CD8-positive, alpha-beta memory T cell (primary cell): ENCODE measurements at places on chromosomes 16 and 17.

GRCh38 chr17:14813649-14814370 lies 451.3 kb downstream of the PMP22 start:
- no peaks in the 10 kb centered on the region for H3K27me3 ChIP-seq
- no peak for DNase-seq
- no peak overlapping the region for H3K27ac ChIP-seq
- no peaks in the 10 kb centered on the region for H3K36me3 ChIP-seq
- no peak overlapping the region for H3K4me3 ChIP-seq

- no peaks in the 10 kb centered on the region for H3K36me3 ChIP-seq
These were observed 421.8 kb downstream of the UTP18 start for GRCh38 chr17:51682115-51682514.

DNA sequence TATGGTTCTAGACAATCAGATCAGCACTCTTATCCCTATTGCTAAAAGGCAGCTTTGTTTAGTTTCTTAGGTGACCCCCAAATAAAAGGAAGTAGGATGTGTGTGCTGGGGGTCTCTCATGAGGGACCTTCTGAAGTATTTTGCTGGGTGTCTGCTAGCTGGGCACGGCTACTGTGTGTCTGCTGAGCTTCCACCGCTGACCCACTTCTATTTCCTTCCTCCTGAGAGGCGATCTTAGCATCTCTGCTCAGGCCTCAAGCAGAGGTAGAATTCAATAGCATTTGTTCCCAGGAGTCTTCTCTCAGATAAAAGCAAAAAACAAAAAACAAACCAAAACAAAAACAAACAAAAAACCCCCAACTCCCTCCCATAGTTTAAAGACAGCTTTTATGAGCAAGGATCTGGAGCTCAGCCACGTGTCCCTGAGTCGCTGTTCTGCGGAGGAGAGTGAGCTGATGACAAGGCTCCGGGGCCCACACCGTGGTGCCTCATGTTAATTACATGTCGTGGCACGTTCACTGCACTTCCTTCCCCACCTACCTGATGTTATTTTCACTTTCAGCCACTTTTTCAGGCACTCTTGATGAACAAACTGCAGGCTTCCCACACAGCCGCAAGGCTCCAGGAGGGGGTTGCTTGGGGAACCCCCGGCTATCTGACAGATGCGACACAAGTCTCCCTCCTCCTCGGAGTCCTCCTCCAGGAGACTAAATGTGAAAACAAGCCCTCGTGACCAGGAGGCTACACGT lies 83.5 kb downstream of the MARCHF10 start:
- H3K4me3 ChIP-seq: peak overlapping the region; percentile 23
- H3K27ac ChIP-seq: peak overlapping the region; percentile 60
- peaks cover 23% of the 10 kb centered on the region for H3K4me1 ChIP-seq

DNA sequence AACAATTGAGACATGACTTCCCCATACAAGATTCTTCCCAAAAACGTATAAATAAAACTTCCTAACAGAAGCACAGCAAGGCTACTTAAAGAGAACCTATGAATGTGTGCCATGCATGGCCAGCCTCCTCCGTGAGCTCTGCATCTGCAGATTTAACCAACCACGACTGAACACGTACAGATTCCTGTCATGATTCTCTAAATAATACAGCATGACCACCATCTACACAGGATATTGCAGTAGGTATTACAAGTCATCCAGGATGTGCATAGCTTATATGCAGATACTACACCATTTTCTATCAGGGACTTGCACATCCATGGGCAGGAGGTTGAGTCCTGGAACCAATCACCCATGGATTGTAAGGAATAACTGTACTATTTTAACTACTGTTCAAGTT lies 1.4 kb upstream of the QRICH2 start:
- H3K4me1 ChIP-seq: no peaks in the 10 kb centered on the region
- H3K27ac ChIP-seq: no peak overlapping the region
- H3K27me3 ChIP-seq: no peaks in the 10 kb centered on the region
- H3K4me3 ChIP-seq: no peak overlapping the region
- no peak for DNase-seq

DNA sequence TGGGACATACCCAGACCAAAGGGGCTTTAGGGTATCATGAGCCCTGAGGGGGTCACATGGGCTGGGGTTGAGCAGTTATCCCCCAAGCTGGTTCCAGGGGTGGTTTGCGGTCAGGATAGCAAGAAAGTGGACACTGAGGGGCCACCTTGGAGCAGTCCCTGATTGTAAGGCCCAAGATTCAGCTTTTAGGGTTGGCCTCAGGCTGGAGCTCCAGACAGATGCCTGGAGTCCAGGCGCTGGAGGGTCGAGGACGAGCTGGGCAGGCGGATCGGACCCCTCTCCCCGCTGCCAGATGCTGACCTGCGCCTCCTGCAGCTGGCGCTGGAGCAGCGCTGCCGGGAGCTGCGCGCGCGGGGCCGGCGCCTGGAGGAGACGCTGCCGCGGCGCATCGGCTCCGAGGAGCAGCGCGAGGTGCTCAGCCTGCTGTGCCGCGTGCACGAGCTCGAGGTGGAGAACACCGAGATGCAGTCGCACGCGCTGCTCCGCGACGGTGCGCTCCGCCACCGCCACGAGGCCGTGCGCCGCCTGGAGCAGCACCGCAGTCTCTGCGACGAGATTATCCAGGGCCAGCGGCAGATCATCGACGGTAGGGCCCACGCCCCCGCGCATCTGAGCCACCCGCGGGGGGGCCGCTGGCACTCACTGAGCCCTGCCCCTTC lies 10.0 kb downstream of the BTBD17 start:
- no peaks in the 10 kb centered on the region for H3K4me1 ChIP-seq
- peaks cover 31% of the 10 kb centered on the region for H3K27me3 ChIP-seq
- H3K4me3 ChIP-seq: no peak overlapping the region
- H3K36me3 ChIP-seq: no peaks in the 10 kb centered on the region
- DNase-seq: no peak

- H3K27ac ChIP-seq: no peak overlapping the region
- no peaks in the 10 kb centered on the region for H3K27me3 ChIP-seq
- H3K4me3 ChIP-seq: no peak overlapping the region
- no peak for DNase-seq
These were observed 528.5 kb upstream of the HSBP1 start for GRCh38 chr16:83279251-83279650.

DNA sequence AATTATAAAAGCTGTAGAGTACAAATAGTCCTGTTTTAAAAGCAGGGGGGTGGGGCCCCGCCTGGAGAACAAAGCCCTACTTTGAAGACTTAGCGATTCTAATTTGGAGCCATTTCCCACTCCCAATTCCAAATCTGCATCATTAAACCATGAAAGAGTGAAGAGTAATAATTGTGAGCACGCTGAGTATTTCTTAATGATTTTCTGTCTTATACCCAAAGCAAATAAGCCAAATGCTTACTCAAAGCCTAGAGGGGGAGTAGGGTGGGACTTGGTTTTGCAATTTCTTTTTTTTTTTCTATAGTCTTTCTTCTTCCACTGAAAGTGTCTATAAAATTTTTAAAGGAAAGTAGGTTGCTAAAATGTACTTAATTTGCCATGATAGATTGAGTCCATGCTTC lies 470.1 kb downstream of the TOX3 start:
- H3K4me3 ChIP-seq: no peak overlapping the region
- H3K27ac ChIP-seq: no peak overlapping the region
- no peaks in the 10 kb centered on the region for H3K27me3 ChIP-seq
- DNase-seq: no peak
- H3K36me3 ChIP-seq: no peaks in the 10 kb centered on the region

DNA sequence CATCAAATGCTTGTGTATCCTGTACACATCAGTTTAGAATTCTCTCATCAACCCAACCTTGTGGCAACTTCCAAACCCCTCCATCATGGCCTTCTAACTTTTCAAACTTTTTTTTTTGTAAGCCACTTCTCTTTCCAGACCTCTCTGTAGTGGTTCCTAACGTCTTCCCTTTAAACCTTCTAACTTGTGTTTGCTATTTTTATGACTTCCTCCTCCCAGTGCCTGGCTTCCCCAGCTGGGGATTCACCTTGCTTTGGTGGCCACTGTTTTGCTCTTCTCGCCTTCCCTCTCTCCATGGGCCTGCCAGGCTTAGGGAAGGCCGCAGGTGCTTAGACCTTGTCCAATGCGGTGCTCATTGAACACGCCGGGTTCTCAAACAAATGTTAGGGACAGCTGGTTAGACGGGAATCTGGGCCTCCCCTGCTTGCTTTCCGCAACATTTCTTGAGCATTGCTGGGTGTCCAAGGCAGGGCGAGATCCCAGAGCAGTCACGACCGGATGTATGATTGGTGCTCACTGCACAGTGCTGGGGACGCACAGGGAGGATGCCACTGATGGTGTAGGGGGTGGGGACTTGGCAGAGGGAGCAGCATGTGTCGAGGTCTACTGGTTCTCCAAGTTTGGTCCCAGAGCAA lies 1.1 kb upstream of the XYLT2 start:
- H3K27ac ChIP-seq: no peak overlapping the region
- no peak for DNase-seq
- peak overlapping the region; percentile 71 for H3K4me3 ChIP-seq
- no peaks in the 10 kb centered on the region for H3K36me3 ChIP-seq
- peaks cover 22% of the 10 kb centered on the region for H3K4me1 ChIP-seq
- no peaks in the 10 kb centered on the region for H3K27me3 ChIP-seq

DNA sequence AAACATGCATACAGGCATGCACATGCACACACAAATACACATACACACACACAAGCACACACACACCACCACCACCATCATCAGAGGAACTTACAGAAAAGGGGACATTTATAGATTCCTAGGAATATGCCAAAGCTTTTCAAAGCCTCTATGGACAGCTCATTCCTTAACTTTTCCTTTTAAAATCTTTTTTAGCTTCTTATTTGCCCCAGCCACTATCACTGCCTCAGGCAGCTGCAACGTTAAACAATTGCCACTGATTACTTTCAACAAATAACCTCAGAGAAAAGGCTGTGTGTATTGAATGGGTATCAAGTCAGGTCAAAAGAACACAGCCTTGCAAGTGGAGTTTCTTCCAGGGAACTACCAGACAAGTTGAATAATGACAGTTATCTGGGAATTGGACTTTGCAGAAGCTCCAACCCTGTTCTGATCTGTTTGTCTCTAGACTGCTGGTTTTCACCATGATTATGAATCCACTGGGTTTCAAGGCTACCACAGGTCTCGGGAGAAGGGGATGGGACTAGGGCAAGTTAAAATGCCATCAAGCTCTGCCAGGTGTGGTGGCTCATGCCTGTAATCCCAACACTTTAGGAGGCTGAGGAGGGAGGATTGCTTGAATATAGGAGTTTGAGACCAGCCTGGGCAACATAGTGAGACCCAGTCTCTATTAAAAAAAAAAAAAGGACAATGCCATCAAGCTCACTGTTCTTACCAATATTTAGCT lies 21.9 kb upstream of the BEAN1 start:
- H3K27ac ChIP-seq: no peak overlapping the region
- H3K36me3 ChIP-seq: no peaks in the 10 kb centered on the region
- no peak overlapping the region for H3K4me3 ChIP-seq
- H3K4me1 ChIP-seq: peaks cover 21% of the 10 kb centered on the region
- H3K27me3 ChIP-seq: no peaks in the 10 kb centered on the region

DNA sequence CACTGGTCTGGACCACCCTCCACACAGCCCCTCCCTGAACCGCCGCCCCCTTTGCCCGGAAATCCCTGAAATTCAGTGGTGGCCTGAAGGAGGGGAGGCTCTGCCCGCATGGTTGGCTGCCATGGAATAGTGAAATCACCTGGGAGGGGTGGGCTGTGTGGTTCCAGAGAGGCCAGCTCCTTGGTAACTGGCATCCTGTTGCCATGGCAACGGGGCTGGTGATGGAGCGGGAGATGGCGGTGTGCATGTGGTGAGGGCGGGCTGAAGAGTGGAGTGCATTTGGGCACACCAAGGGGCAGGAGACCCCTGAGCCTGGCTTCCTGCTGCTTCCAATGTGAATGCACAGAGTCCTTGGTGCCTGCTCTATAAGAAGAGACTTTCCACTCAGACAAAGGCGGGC lies 2.4 kb downstream of the EFNB3 start:
- no peak overlapping the region for H3K4me3 ChIP-seq
- DNase-seq: no peak
- H3K36me3 ChIP-seq: no peaks in the 10 kb centered on the region
- H3K4me1 ChIP-seq: peaks cover 17% of the 10 kb centered on the region
- no peak overlapping the region for H3K27ac ChIP-seq
- H3K27me3 ChIP-seq: peaks cover 37% of the 10 kb centered on the region

- no peaks in the 10 kb centered on the region for H3K27me3 ChIP-seq
- H3K27ac ChIP-seq: no peak overlapping the region
These were observed 59.7 kb downstream of the WDR45B start for GRCh38 chr17:82588266-82589175.

DNA sequence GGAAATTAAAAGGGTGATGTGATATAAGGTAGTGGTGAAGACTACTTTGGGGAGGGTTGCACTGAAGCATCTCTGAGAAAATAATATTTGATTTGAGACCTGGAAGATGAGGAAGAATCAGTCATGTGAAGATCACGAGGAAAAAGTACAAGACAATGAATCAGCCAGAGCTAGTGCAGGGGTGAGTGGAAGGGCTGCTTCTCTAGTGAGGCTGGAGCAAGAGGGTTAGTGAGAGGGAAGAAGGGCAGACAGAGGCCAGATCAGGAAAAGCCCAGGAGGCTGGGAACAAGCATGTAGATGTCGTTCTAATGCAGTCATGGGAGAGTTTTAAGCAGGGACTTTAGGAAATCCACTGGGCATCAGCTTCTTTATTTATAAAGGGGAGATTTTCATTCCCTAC lies 504.2 kb upstream of the SALL1 start:
- no peaks in the 10 kb centered on the region for H3K4me1 ChIP-seq
- no peaks in the 10 kb centered on the region for H3K27me3 ChIP-seq
- H3K4me3 ChIP-seq: no peak overlapping the region
- no peaks in the 10 kb centered on the region for H3K36me3 ChIP-seq

GRCh38 chr17:48596000-48596734 lies 2.6 kb upstream of the HOXB5 start:
- no peaks in the 10 kb centered on the region for H3K36me3 ChIP-seq
- no peak for DNase-seq
- H3K4me3 ChIP-seq: no peak overlapping the region
- peaks cover 74% of the 10 kb centered on the region for H3K27me3 ChIP-seq
- peaks cover 41% of the 10 kb centered on the region for H3K4me1 ChIP-seq

DNA sequence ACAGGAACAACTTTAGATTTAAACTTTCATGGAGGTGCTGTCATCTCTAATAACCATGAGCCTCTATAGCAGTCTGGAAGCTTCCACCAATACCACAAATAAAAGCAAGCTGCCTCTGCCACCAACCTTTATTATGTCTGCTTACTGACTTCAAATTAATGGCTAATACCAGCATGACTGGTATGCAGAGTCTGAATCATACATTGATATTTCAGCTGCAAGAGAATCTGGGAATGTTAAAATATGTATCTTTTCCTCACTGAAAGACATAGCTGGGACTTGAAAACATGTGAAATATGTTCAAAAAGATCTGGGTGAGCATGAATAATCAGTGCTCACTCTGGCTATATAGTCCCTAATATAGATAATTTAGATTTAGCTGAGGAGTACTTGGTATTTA lies 488.6 kb downstream of the CDH8 start:
- H3K27me3 ChIP-seq: no peaks in the 10 kb centered on the region
- H3K4me1 ChIP-seq: no peaks in the 10 kb centered on the region
- no peak overlapping the region for H3K27ac ChIP-seq

DNA sequence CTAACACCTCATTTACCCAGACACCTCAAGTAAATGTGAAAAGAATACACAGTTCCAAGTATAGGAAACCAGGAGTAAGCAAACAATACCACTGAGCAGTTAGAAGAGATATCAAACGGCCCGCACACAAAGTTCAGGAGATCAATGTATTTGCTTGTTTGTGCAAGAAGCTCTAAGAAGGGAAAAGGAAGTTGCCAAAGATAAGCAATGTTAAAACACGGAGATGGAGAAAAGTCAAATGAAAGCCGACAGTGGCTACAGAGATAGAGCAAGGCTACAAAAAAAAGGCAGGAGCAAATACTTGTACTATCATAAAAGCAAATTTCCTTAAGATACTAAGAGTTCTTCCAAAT lies 29.5 kb downstream of the PSME3IP1 start:
- DNase-seq: no peak
- no peak overlapping the region for H3K4me3 ChIP-seq
- H3K27me3 ChIP-seq: no peaks in the 10 kb centered on the region
- H3K27ac ChIP-seq: no peak overlapping the region
